ENCODE measurements at places on chromosomes 2 and 18. TPM values are rescaled to one million over a fixed set of nuclear protein-coding genes. Genes with fewer than 3 reads are reported as not detected.

GRCh38 chr18:57839942-57840381 is 36.8 kb upstream of the ATP8B1 start:
- H3K4me3 ChIP-seq: no peak overlapping the region
- no peak overlapping the region for H3K27ac ChIP-seq
- H3K4me1 ChIP-seq: no peaks in the 10 kb centered on the region

DNA sequence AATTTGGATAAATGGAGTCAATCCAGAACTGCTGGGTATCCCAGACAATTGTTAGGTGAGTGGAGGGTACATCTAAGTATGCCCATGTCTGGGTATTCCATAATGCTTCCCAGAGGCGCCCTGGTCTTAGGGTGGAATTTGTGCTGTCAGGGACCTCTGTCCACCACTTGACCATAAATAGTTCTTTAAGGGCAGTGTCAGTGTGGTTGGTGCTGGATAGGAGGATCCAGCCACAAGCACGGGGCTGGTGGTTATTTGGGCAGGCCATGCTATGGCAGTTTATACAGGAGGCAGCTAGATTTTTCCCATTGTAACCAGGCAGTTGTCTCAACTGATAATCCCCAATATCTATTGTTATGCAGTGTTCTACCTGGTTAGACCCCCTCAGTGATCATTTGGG is 104.4 kb upstream of the B3GNT2 start:
- no peak for DNase-seq
- no peaks in the 10 kb centered on the region for H3K36me3 ChIP-seq
- no peak overlapping the region for H3K4me3 ChIP-seq
- H3K4me1 ChIP-seq: no peaks in the 10 kb centered on the region

DNA sequence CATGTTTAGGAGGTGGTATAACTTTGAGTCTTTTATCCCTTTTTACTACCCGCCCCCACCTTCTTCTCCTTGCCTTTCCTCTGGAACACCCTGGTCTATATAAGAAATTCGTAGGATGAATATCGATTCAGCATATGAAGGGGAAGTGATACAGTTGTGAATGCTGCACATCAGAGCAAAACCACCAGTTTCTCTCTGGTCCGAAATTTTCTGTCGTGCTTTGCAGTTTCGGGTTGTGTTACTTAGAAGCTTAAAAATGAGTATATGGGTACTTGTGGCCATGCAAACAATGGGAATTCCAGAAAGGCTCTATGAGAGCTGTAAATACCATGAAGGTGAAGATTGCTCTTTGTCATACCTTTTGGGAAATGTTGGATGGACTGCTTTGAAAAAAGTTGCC is 60.6 kb downstream of the DAW1 start:
- H3K27ac ChIP-seq: no peak overlapping the region
- no peak for DNase-seq
- no peak overlapping the region for H3K4me3 ChIP-seq
- H3K27me3 ChIP-seq: no peaks in the 10 kb centered on the region
- no peaks in the 10 kb centered on the region for H3K36me3 ChIP-seq

DNA sequence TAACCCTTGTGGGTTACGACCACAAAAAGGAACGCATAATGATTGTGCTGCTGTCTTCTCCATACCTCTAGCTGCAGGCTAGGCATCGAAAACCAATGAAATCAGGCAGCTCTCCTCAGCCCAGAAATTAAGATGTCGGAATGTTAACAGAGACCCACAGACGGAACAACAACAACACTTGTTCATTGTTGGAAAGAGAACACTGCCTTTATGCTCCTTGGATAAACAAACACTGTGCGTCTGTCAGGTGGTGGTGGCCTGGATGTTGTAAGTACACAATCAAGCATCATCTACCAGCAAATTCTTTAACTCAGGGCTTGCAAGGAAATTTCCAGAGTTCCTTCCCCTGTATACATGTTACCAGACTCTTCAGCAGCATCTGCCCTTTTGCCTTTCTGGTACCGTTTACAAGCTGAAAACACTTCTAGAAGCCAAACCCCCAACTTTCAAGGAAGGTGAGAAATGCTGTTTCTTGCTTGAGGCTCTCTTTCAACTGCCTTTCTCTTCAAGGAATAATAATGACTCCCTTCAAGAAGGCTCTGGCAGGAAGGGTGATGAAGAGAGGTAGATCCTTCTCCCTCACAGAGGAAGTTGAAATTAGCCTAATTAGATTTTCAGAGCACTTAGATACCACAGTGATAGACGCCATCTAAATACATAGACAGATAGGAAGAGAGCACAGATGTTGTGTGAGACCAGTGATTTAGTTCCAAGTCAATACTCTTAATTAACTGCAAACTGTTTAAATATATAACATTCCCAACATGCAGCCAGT is 332.7 kb downstream of the ZNF521 start:
- no peak overlapping the region for H3K27ac ChIP-seq
- no peak overlapping the region for H3K4me3 ChIP-seq
- no peak for DNase-seq
- no peaks in the 10 kb centered on the region for H3K27me3 ChIP-seq

DNA sequence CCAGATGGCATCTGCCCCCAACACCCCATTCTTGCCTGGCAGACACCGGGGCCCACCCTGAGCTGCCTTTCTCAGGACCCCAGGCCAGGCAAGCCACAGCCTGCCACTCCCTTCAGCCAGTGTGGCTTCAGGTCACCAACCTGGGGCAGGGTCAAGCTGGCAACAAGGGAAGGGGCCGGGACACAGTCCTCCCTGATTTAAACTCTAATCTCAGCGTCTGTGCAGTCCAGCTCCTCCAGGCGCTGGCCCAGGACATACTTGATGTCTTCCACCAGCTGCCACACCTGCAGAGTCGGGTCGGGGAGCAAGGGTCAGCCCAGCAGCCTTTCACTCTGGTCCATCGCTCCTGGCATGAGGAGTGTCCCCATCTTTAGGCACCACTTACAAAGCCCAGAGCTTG is 29.0 kb upstream of the ALPP start:
- no peaks in the 10 kb centered on the region for H3K36me3 ChIP-seq
- no peak overlapping the region for H3K27ac ChIP-seq
- no peak for DNase-seq
- H3K27me3 ChIP-seq: peaks cover 11% of the 10 kb centered on the region
- no peaks in the 10 kb centered on the region for H3K4me1 ChIP-seq

GRCh38 chr18:68399721-68400120 is 315.2 kb downstream of the TMX3 start:
- DNase-seq: no peak
- no peaks in the 10 kb centered on the region for H3K36me3 ChIP-seq
- H3K27me3 ChIP-seq: no peaks in the 10 kb centered on the region

DNA sequence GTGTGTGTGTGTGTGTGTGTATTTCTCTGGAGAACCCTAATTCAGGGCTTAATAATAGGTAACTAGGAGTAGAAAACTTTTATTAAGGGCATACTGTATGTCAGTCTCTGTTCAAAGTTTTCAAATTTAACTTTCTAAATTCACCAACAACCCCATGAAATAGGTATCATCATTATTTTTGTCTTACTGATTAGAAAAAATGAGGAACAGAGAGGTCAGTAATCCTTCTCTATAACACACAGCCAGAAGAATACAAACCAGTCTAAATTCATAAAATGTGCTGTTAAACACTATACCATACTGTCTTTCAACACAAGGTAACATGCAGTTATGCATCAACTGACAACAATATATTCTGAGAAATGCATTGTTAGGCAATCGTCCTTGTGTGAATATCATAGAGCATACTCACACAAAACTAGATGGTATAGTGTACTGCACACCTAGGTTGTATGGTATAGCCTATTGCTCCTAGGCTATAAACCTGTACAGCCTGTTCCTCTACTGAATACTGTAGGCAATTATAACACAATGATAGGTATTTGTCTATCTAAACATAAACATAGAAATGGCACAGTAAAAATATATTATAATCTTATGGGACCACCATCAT is 143.1 kb downstream of the PTH2R start:
- H3K4me3 ChIP-seq: no peak overlapping the region
- no peak overlapping the region for H3K27ac ChIP-seq
- no peaks in the 10 kb centered on the region for H3K4me1 ChIP-seq

DNA sequence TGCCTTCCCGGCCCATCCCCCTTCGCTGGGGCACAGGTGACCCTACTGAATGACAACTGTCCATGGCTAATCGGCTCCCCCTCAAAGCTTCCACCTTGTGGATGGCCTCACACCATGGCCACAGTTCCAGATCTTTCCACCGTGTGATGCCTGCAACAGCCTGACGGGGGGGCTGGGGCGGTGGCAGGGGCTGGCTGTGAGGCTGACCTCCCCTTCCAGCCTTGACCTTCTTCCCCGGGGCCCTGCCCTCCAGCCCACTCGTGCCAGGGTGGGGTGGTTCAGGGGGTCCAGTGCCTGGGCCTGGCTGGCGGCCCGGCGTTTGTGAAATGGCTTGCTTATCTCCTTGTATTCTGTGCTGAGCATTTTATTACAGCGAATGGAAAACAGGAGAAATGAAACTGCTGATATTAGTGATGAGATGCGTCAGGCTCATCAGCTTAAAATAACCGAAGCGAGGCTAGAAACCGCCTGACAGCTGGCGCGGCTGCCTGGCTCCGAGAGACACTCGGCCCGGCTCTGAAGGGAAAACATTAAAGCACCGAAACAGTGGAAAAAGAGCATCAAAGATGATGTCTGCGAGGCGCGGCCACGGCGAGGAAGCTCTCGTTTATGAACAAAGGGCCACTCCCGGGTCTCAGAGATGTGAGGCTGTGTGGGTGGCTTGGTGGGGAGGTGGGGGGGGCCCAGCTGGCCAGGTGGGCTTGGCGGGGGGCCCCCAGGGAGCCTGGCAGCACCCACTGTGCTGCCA is 916 bp upstream of the PDCD1 start:
- peaks cover 9% of the 10 kb centered on the region for H3K27me3 ChIP-seq
- no peaks in the 10 kb centered on the region for H3K36me3 ChIP-seq
- no peak for DNase-seq
- no peaks in the 10 kb centered on the region for H3K4me1 ChIP-seq
- H3K27ac ChIP-seq: peak overlapping the region; percentile 20

DNA sequence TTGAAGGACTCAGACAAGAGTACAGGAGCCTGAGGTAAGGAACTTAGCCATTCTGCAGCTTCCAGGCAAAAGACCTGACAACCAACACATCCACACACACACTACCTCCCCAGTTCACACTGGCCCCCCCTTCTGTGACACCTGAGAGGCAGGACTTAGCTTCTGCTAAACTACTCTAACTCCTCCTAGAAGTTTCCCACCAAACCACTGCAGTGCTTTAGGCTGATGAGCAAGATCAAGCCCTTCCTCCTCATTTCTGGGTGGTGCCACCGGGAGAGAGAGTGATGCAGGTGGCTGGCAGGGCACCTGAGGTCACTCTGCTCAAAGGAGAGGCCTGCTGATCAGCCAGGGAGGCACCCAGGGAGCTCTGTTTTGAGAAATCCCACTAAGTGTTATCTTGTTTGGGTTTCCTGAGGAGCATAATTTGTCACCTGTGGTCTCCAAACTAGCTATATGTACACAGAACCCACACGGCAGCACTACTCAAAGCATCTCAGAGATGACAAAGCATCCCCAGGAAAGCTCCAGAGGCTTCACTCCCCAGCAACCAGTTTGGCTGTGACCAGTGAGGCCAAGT is 188.4 kb downstream of the MYO5B start:
- H3K4me3 ChIP-seq: no peak overlapping the region
- no peak overlapping the region for H3K27ac ChIP-seq

Gene LIMS4
- total RNA-seq: 24.6 TPM

Gene TP53I3
- total RNA-seq: 13.0 TPM

GRCh38 chr2:78718024-78718423 is 307.5 kb upstream of the REG3G start:
- H3K4me1 ChIP-seq: no peaks in the 10 kb centered on the region
- no peak overlapping the region for H3K27ac ChIP-seq
- H3K27me3 ChIP-seq: no peaks in the 10 kb centered on the region
- H3K36me3 ChIP-seq: no peaks in the 10 kb centered on the region
- H3K4me3 ChIP-seq: no peak overlapping the region
- DNase-seq: no peak

GRCh38 chr2:64018701-64019082 is 536 bp downstream of the VPS54 start:
- peaks cover 40% of the 10 kb centered on the region for H3K4me1 ChIP-seq
- DNase-seq: no peak
- no peaks in the 10 kb centered on the region for H3K27me3 ChIP-seq
- H3K27ac ChIP-seq: peak overlapping the region; percentile 95
- H3K36me3 ChIP-seq: no peaks in the 10 kb centered on the region
- peak overlapping the region; percentile 85 for H3K4me3 ChIP-seq

GRCh38 chr2:238845583-238846377 is 2.1 kb upstream of the TWIST2 start:
- no peak for DNase-seq
- H3K4me1 ChIP-seq: peaks cover 12% of the 10 kb centered on the region
- no peak overlapping the region for H3K27ac ChIP-seq
- H3K27me3 ChIP-seq: no peaks in the 10 kb centered on the region
- H3K36me3 ChIP-seq: no peaks in the 10 kb centered on the region
- no peak overlapping the region for H3K4me3 ChIP-seq

GRCh38 chr18:55587418-55588110 is 428 bp downstream of the TCF4 start:
- DNase-seq: no peak
- H3K27ac ChIP-seq: peak overlapping the region; percentile 84
- peak overlapping the region; percentile 89 for H3K4me3 ChIP-seq
- H3K36me3 ChIP-seq: no peaks in the 10 kb centered on the region
- peaks cover 38% of the 10 kb centered on the region for H3K4me1 ChIP-seq

Gene ALPI
- not detected for total RNA-seq

Gene REEP1
- total RNA-seq: 20.9 TPM

- no peak overlapping the region for H3K4me3 ChIP-seq
- H3K27ac ChIP-seq: no peak overlapping the region
- no peak for DNase-seq
- no peaks in the 10 kb centered on the region for H3K4me1 ChIP-seq
- H3K36me3 ChIP-seq: no peaks in the 10 kb centered on the region
- H3K27me3 ChIP-seq: no peaks in the 10 kb centered on the region
Measured at GRCh38 chr2:129904532-129905446, 74.7 kb upstream of the RAB6C start.

GRCh38 chr2:213065583-213066442 is 85.6 kb downstream of the IKZF2 start:
- no peak overlapping the region for H3K27ac ChIP-seq
- H3K27me3 ChIP-seq: no peaks in the 10 kb centered on the region
- H3K4me1 ChIP-seq: peaks cover 2% of the 10 kb centered on the region
- no peaks in the 10 kb centered on the region for H3K36me3 ChIP-seq
- no peak for DNase-seq

GRCh38 chr2:11738589-11739436 is 7.6 kb upstream of the LPIN1 start:
- no peaks in the 10 kb centered on the region for H3K27me3 ChIP-seq
- peaks cover 3% of the 10 kb centered on the region for H3K4me1 ChIP-seq
- peak; percentile 82 for DNase-seq

DNA sequence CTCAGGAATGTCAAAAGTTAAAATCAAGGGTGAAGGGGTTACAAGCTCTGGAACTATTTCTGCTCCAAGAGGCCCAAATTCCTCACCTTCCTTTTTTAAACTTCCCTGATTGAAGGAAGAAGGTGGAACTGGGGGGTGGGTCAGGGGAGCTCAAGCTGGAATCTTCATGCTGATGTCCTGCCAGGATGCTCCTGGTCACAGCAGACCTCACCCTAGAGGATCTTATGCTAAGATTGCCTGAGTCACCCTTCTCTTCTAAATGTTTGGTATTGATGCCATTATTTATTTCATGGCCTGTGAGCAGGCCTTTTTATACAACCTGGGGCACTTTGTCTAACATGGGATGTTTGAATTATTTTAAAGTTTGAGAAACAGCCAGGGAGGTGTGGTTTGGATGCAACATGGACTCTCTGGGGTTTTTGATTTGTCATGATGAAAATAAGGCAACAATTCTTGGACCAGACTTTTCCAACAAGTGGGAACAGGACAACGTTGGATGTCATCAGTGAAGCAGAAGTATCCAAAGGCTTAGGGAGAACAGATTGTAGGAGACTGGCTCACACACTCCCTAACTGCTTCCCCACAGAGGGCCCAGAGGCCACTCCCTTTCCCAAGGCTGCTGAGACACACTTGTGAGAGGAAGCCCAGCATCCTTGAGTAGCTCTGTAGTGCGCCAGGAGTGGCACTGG is 420.2 kb upstream of the MEX3C start:
- no peak overlapping the region for H3K27ac ChIP-seq
- no peak for DNase-seq
- H3K36me3 ChIP-seq: no peaks in the 10 kb centered on the region
